ENCODE measurements at places on chromosomes 16 and 17. TPM values are rescaled to one million over a fixed set of nuclear protein-coding genes. Genes with fewer than 3 reads are reported as not detected.

The HSPB9 gene
- polyA plus RNA-seq = not detected

The KCNH4 gene
- polyA plus RNA-seq = 0.37 TPM

The EME1 gene
- 21.9 TPM for polyA plus RNA-seq

The RND2 gene
- 0.37 TPM for polyA plus RNA-seq

The TOP2A gene
- polyA plus RNA-seq = 241 TPM

The CD300A gene
- not detected for polyA plus RNA-seq

The OR4D1 gene
- polyA plus RNA-seq = not detected

DNA sequence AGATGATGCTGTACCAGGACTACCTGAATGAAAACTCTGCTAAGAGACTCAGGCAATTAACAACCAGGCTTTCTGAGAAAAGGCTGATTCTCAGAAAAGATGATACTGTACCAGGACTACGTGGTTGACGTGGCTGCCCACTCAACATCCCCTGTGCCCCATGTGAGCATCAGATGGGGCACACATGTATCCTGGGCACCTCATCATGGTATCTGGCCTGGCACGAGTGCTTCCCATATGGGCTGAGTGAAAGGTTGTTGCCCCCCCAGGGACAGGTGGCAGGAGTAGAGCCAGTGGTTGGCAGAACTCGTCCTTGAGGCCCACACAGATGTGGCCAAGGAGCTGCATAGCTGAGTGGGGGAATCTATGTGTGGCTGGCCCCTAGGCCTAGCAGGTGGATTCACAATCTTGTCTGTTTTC lies 3.5 kb upstream of the CES4A start:
- DNase-seq = no peak

DNA sequence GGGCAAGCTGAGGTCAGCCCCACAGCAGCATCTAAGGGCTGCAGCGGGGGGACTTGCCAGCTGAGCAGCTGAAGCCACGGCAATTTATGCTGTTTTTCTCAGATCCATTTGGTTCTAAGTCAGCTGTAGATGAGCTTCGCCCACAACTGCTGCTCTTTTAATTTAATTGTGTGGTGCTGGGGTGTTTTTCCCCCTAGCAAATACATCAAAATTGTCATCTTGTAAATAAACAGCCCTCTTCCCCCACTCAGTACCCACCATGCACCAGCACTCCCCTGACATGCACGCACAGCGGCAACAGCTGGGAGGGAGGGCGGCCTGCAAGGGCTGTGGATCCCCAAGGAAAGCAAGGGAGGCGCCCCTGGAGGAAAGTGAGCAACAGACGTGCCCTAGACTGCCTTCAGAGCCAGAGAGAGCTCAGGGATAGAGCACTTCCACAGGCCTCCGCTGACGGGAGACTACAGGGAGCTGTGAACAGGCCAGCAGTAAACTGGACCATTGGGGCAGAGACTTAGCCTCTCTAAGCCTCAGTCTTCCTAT lies 149.5 kb downstream of the TMEM132E start:
- no peak for DNase-seq

GRCh38 chr16:51355875-51356274 lies 204.8 kb upstream of the SALL1 start:
- DNase-seq = no peak

DNA sequence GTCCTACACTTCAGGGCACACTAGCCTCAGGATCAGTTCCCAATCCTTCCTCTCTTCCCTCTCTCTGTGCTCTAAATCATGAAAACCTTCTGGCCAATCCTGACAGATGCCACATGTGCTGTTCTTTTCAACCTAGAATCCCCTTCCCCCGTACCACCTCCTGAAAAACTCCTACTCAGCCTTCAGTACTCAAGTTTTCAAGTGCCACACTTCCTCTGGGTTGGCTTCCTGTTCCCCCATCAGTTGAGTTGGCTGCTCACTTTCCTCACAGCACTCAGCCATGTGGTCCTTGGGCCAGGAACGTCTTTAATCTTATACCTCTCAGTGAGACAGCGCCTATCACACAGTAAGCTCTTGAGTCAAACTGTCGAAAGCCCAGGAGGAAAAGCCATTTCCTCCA lies 3.3 kb downstream of the ASPHD1 start:
- DNase-seq = no peak

Data from A549 (cell line).